ENCODE measurements at places on chromosomes 1 and 21. TPM values are rescaled to one million over a fixed set of nuclear protein-coding genes. Genes with fewer than 3 reads are reported as not detected.

GSTM4 gene
- 12.2 TPM for total RNA-seq

- no peak for DNase-seq
Measured at GRCh38 chr1:23643736-23644554, 47.7 kb upstream of the RPL11 start.

DNA sequence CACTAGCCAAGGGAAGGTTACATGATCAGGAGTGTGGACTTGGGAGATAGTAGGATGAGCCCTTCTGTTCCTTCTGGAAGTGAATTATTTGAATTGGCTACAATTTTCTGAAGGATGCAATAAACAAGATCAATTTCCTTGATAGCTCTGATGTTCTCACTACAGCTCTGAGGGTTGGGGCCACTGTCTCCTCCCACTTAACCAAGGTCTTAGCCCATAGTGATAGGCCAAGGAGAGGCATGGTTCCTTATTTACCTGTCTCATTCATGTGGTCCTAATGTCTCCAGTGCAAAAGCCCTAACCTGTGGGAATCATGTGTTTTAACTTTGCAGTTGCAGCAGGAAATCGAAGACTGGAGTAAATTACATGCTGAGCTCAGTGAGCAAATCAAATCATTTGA, 34.8 kb downstream of the MIA3 start:
- no peak for DNase-seq

SPATA45 gene
- 0.30 TPM for total RNA-seq
